ENCODE measurements at places on chromosomes 6 and 20.

GRCh38 chr6:44051515-44051914 is 75.7 kb downstream of the MRPL14 start:
- no peak for DNase-seq

GRCh38 chr6:32132110-32132509 is 2.0 kb upstream of the FKBPL start:
- no peak for DNase-seq

- no peak for DNase-seq
Measured at GRCh38 chr6:81331526-81331925, 421.0 kb downstream of the TENT5A start.

DNA sequence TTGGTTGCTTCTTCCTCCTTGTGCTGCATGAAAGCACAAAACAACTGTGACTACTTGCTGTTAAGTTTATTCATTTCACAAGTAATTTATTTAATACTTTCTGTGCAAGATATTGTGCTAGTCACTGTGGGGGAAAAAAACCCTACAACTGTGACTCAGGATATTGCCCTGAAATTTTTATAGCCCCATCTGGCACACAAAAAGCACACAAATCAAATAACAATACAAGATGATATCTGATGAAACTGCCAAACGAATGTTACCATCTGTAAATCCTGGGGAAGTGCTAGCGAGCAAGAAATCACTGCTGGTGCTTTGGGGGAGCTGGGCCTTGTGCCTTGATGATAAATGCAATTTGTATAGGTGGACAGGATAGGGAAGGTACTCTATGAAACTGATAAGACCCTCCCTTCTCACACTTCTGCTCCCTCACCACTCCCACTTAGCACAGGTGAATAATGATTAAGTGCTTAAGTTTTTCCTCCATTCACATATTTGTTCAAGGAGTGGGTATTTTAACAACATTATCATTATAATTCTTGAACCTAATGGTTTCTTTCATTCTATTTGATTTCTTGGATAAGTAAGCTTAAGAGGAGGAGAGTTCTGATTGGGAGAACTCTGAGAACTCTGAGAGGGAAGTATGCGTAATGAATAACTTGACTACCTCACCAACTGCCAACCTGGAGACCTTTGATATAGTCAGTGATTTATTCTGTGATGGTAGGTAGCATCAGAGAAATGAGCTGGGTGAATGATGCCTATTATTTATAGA is 115.3 kb downstream of the RTN4IP1 start:
- DNase-seq: no peak

DNA sequence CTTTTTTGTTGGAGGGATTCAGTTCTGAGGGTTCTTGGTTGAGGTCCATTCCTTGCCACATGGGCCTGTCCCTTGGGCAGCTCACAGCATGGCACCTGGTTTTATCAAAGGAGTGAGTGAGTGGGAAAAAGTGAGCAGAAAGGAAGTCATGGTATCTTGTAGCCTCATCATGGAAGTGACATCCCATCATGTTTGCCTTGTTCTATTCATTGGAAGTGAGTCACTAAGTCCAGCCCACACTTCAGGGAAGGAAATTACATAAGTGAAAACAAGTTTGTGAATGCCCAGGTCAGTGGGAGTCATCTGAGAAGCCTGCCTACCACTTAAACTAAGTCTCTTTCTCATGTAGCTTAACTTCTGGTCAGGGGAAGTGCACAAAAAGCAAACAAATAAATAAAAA is 32.8 kb upstream of the ZNFX1 start:
- no peak for DNase-seq

- peak; percentile 26 for DNase-seq
Measured at GRCh38 chr20:41138475-41139226, 1.3 kb downstream of the PLCG1 start.

- DNase-seq: peak; percentile 45
Measured at GRCh38 chr6:87473419-87473903, 687 bp downstream of the SLC35A1 start.

GRCh38 chr6:106961801-106962200 is 12.7 kb downstream of the CD24 start:
- no peak for DNase-seq

DNA sequence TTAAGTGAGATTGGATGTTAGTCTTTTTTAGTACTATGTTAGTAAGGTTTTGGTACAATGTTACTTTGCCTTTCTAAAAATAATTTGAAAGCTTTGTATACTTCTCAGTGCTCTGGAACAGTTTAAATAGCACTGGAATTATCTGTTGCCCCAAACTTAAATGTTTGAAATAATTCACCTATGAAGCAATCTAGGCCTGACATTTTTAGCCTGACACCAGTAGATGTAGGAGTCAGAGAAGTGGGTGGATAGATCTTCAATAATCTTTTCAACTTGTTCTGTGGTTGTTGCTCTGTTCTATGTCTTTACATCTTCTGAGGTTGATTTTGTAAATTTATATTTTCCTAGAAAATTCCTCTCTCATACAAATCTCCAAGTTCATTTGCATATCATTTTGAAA is 103.1 kb upstream of the ADGRF1 start:
- DNase-seq: no peak

DNA sequence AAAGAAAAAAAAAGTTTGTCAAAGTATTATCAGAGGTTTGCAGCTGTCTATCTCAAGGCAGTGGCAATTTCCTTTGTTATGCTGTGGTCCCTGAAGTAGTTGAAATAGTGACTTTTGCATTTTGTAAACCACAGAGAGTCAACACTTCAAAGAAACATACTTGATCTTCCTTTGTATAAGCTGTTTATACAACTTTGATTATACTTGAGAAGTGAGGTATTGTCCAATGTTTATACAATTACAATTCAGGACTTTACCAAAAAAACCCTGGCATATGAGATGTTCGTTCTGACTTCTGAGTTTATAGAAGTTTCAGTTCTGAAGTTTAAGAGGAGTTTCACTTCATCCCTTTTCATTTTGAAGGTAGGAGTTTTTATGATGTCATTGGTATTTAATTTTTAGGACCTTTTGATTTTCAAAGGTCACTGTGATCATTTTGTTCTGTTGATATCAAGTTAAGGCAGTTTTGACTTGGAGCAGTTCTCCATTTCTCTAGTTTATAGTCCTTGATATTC is 4.0 kb downstream of the STK4 start:
- no peak for DNase-seq

DNA sequence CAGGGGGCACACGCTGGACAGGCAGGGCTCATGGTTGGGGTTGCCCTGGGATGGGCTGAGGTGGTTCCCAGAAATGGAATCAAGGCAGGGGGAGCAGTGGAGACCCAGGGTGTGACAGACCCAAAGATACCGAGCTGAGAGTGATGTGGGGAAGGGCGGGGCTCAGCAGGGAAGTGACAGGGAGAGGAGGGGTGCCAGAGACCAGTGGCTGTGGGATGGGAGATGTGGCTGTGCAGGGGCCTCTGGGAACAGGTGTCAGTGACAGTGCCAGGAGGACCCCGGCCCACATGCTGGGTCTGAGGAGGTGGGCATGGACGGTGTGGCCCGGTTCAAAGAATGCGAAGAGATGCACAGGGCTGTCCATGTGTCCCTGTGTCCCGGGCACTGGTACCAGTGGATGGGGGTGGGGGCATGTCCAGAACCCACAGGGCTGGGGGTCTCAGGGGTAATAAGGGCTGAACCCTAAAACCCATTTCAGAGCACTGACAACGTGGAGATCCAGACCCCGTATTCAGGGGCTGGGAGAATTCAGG is 1.0 kb downstream of the CABLES2 start:
- no peak for DNase-seq

DNA sequence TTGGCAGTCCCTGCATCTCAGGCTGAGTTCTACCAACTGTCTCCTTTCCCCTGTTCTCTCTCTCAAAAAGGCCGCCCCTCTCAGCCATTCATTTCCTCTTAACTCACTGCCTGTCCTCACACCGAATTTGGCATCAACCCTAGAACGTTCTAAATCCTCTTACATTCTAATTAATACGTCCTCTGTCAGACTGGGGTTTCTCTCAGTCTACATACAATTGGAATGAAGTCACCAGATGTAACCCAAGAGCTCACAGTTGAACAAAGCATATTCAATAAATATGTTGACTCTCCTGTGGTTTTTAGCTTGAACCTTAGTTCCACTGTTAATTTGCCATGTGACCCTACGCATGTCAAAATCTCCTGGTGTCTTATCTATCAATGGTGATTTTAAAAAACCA is 269.6 kb downstream of the CLIC5 start:
- no peak for DNase-seq

- no peak for DNase-seq
Measured at GRCh38 chr20:44800391-44801046, 9.8 kb downstream of the RIMS4 start.

DNA sequence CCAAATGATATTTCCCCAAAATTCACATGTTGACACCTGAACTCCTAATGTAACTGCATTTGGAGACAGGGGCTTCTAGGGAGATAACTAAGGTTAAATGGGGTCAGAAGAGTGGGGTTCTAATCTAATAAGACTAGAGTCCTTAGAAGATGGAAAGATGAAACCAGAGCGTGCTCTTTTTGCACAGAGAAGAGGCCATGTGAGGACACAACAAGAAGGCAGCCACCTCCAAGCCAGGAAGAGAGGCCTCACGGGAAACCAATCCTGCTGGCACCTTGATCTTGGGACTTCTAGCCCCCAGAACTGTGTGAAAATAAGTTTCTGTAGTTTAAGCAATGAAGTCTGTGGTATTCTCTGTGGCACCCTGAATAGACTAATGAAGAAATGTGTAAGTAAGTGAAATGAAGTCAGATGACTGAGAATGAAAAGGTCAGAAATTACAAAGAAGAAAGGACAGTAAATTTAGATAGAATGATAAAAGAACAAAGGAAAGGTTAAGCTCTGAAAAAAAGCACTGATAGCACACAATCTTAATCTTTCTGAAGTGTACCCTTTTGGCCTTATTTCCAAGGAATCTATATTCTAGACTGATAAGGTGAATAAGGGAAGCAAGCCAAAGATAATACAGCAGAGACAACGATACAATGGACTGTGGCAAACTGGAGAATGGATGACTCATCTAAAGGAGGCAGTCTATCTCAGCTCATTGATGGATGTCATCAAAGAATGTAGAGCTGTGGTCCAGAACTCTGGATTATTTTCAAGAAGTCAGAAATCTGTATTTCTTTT is 110.4 kb downstream of the MYB start:
- no peak for DNase-seq

DNA sequence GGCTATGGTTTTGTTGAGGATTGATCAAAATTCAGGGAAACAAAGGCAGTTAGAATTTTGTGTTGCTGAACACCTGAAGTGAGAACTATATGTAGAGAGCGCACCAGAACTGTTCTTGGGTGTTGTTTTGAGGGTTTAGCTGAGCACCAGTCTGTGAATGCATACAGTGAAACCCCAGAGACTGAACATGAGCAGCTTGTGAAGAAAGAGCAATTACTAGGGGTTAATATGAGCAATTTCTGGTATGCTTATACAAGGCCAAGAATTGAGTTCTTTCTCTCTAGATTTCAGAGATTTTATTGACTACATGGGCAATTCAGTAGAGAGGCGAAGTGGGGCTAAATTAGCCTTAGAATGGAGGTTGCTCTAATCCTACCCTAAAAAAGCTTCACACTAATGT is 93.9 kb downstream of the CD2AP start:
- no peak for DNase-seq

DNA sequence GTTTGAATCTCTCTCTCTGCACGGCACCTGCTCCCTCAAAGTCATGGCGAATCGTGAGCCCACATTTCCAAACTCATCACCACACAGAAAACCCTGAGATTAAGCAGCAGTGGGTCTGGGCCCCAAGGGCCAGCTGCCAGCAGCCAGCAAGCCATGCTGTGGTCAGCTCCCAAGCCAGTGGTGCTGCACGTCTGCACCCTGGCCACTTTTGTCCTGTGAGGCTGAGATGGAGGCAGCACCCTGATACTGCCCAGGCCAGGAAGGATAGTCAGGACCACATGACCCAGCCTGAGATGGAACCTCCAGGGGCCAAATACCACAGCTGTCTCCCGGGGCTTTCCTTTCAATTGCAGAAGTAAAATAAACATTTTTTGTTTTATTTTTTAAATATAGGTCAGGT is 93.9 kb downstream of the PRND start:
- peak; percentile 43 for DNase-seq

- DNase-seq: no peak
Measured at GRCh38 chr20:35312318-35312717, 20.1 kb upstream of the FAM83C start.

DNA sequence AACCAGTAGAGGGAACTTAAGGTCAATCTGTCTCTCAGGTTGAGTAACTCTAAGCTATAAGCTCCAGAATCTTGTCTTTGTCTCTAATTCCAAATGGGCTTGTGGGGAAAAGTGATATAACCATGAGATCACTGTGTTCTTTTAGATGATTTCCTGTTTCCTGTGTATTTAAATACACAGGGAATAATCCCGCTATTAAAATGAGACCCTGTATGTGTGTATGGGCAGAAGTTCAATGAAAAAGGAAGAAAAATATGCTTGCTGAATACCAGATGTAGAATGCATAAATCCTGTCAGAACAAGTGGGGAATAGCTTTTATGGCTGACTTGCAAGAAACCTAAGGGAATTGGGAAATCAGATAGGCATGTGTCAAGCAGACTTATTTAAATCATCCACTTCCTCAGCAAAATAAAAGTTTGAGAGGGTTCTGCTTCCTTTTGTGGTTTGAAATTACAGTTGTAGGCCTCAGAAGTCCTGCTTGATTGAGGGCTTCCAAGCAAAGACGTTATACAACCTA is 164.7 kb upstream of the PDE7B start:
- no peak for DNase-seq

Data from CD4-positive, alpha-beta T cell treated with Interleukin-15 for 1 hour (primary cell).